T follicular helper cell (primary cell): ENCODE measurements at places on chromosomes 5 and 9.
A peak's percentile ranks its signal among the peaks of the same experiment; 100 is the strongest.

DNA sequence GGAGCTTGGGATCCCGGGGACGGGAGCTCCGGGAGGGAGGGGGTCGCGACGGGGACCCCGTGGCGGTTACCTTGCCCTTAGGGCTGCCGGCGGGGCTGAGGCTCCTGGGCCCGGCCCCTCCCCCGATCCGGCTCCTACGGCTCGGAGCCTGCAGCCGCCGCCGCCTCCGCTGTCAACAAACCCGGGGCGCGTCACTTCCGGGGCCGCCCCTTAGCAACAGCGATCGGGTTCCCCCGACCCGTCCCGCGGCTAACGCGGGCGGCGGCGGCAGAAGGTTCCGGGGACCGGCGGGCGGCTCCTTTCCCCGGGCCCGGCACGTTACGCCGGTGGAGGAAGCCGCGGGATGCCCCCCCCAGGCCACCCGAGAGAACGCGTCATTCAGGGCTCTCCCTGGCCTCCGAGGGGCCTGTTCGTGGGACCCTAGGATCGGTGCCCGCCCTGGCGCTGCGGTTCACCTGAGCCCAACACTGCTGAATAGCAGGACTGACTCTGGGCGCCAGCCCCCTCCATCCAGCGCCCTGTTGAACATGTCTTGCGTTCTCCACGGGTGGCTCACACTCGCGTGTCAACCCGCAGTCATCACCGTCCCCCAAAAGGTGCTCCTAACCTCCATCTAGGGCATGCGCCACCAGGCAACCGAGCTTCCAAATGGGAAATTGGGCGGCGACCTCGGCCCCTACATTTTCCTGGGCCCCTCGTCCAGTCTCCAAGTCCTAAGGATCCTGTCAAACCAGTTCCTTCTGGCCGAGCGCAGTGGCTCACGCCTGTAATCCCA lies at the start of gene ZER1:
Gene ZER1 (minus strand): TSS at position 183 of the 775 bp plus-strand sequence. CDS start 16,362 bp downstream, outside the sequence.
- peak; percentile 92 for DNase-seq

DNA sequence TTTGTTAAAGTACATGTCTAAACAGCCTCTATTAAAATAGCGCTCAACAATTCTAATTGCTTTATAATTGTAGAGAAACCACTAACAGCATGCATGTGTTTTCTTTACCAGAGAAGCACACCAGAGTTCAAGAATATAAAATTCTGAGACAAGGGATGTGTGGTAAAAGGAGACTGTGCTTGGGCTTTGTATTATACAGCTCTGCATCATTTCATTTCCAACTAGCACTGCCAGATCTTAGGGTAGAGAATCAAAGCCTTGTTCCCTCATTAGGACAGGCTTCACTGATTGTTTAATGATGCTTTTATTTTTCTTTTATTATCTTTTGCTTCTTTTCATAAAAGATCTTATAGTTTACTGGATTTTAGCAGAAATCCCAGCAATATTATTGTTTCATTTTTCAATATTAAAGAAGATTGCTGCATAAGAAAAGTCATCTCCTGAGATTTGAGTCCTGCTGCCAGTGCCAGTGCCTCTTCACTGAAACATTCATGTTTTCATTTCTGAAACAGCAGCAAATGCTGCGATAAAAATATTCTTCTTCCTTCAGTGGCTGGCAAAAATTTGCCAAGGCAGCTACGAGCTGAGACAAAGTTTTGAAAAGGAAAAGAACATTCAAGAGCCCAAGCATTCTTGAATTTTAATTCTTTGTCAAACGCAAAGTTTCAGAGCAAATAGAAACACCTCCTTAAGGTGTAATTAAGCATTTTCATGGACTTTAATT lies 491.0 kb upstream of the PIK3R1 start:
- no peak for DNase-seq

DNA sequence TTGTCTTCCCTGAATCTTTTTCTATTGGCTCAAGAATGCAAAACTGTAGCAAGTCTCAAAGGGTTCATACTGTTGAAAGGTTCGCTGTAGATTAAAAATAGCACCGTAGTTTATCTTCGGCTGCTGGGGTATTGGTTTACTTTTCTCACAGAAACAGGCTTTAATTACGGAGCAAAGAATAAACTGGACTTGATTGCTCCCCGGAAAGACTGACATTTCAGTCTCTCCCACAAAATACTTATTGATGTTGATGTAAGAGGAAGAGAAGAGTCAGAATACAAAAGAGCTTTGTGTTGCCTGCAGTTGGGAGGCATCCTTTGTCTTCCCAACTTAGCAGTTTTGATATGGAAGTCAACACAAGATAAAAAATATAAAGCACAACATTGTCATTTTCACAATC lies 183.9 kb upstream of the DMAC1 start:
- no peak for DNase-seq

DNA sequence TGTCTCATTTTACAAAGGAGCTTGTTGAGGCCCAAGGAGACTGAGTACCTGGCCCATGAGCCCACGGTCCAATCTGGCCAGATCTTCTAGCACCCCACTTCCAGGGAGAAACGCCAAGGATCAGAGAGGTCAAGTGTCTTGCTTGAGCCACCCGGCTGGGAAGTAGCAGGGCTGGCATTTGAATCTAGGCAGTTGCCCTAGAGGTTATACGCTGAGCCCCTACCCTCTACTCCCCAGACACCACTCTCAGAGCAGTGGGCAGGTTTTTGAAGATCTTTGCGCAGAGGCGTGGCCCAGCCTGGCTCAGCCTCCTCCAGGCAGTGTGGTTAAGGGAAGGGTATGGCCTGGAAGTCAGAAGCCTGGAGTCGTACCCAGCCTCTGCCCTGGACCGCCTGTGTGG lies 5.8 kb upstream of the NUP214 start:
- DNase-seq = no peak

DNA sequence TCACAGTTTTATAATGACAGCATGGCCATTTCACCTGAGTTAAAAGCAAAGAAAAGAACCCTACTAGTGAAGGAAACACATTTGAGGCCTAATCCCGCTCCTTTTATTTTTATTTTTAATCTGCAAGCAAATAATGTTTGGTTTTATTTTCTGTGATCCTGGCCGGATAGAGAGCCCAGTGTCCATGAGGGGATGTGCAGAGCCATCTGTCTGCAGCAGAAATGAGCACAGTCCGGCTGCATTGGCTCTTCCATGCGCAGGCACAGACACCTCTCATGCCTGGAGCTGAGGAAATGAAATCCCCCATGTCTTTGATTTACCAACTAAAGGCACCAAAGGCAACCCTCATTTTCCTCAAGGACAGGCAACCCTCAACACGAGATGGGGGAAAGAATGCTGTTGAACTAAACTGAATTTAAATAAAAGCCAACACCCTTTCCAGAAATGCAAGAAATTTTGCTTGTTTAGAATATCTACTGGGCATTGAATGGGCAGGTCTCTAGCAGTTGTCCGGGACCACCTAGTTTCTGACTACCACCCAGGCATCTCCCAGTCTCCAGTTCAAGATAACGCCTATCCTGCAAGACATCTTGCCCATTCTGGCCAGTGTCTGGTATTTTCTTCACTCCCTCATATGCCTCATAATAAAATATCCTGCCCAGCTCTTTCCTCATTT lies 47.9 kb upstream of the SEMA6A start:
- DNase-seq = no peak

DNA sequence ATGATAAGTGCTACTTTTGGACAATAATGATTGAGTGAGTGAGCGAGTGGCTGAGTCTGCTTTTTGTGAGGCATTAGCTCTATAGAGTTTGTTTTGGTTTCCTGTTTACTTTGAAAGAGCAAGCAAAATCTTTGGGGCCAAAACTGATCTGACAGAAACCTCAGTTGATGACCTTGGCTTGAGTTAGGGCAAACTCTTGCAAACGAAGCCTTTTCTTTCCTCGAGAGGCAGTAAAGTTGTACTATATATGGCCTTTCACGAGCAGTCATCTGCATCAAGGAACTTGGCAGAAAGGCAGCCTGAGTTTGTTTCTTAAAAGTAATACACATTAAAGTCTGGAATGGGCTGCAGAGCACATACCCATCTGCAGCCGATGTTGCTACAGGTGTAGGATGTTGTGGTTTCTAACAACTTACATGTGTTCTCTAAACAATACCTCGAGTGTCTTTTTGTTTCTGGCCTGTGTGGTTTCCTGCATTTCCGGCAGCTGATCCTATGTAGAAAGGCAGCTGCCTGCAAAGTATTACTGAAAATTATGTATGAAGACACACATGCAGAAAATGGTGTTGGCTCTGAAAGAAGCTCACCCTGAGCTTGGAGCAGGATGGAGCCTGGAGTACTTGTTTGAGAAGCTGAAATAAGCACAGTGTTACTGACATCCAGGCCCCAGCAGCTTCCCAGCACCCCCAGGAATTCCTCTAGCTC lies 60.8 kb downstream of the FOXD1 start:
- DNase-seq = peak; percentile 65

DNA sequence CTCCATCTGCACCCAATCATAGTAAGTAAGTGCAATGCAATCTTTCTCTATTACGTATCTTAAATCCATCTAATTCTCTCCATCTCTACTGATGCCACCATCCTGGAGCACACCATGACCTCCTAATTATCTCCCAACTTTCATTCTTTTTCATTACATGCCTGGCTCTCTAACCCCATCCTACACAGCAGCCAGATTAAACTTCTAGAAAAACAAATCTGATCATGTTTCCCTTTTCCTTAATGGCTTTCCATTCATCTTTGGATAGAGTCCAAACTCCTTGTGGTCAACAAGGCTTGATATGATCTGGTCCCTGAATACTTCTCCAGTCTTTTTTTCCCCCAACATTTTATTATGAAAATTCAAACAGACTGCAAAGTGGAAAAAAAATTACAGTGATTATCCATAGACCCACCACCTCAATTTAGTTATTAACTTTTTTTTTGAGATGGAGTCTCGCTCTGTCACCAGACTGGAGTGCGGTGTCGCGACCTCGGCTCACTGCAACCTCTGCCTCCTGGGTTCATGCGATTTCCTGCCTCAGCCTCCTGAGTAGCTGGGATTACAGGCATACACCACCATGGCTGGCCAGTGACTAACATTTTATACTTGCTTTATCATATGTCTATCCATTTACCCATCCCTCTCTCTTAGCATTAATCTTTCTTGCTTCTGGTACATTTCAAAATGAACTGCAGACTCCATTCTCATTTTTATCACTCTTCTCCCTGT lies 5.2 kb downstream of the PPP2R2B start:
- DNase-seq = no peak

DNA sequence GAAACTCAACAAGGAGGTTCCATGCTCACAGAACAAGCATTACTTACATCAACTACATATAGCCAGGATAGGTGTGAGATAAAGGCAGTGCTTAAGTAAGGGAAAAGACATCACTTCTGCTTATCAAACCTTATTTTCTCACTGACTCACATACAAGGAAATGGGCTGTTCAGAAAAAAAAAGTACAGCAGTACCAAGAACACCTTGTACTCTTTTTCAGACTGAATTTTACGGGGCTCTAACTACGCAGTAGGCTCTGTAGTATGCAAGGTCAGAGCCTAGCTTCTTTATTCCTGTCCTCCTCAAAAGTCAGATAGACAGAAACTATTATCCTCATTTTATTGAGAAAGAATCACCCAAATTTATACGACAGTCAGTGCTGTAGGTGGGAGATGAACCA lies 5.8 kb downstream of the PSMB7 start:
- DNase-seq = no peak

DNA sequence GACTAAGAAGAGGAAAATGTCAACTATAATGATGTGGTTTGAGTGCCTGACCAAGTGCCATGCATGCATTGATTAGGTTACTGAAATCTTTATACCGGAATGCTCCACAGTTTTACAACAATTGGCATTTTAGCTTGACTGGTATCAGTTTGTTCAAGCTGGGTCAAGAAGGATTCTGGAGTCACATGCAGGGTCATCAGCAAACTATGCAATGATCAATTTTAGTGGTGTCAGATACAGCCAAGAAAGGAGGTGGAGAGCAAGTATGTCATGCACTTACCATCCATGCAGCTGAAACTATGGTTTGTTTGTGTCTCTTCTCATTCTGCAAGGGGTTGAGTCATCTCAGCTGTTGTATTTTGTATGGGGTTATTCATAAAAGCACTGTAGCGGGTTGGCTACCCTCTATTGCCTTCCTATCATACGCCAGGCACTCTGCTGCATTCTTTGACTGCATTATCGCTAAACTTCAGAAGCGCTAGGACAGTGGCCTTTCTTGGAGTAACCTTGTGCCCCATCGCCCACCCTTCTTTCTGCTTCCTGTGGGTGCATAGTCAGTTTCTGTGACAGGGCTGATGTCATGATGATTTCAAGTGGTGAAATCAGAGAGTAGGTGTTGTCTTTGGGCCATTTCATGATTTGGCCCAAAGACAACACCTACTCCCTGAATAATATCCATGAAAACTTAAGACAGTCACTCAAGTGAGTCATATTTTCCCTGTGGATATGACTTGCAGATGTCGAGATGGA lies 145.4 kb downstream of the MTX3 start:
- no peak for DNase-seq

DNA sequence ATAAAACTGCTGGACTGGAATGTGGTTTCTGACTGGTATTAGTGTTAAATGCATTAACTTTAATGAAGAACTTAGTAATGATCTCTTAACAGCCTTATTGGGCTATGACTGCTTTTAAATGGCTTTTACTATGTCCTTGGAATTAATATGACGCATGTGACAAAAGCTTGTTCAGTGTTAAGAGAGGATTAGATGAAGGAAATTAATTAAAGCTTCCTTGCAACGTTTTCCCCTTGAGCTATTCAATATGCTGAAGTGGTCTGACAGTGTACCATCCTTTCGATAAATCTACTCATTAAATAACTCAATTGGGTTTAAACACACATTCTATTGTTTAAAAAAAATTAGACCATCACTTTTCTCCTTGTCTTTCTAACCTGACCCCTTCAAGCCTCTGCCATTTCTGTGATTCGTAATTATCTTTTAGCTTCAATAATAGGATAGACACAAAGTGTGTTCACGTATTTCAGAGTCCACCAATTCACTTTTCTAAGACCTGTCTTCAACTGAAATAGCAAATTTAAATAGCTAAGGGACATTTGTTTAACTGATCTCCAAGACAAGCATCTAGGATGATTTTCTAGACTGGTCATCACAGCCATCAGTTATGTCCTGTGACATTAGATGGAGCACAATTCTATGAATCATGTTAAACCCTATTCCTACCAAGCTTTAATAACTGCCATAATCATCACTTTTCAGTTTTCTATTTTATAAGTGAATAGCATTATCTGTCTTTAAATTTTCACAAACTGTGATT lies 1258.0 kb upstream of the CDH9 start:
- DNase-seq = no peak

- no peak for DNase-seq
These were observed 8.6 kb downstream of the HAPLN1 start for GRCh38 chr5:83711982-83712601.

- DNase-seq = no peak
These were observed 115.0 kb downstream of the CETN3 start for GRCh38 chr5:90294604-90295003.

GRCh38 chr9:108217431-108218349 lies 638.1 kb downstream of the ACTL7B start:
- DNase-seq = no peak

GRCh38 chr5:139761501-139761900 lies 34.1 kb upstream of the PSD2 start:
- DNase-seq = no peak
